Stimulated activated CD4-positive, alpha-beta T cell treated with anti-CD3 and anti-CD28 coated beads, TNF-alpha, amount 100 ng/mL, for 24 hours (primary cell): ENCODE measurements at places on chromosomes 3 and 15.

DNA sequence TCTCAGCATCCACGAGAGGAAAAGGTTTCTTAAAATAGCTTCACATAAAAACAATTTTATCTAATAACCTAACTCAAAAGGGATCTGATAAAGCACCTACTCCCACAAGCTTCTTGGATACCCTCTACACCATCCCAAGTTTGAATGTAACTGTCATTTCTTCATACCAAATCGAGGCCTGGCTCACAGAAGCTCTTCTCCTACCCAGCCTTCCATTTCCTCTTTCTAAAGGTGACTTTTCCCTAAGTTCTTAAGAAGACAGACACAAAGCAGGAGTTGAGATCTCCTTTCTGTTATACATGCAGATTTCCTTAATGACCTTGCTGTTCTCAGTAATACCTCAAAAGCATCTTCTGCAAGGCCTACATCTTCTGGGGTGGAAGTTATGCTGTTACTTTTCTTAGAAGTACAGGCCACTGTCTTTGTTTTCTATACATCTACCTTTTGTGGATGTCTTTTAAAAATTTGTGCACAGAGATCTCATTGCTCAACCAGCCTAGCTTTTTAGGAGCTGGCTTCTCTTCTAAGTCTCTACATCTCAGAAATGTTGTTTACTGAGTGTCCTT is 3.4 kb upstream of the LRRIQ4 start:
- DNase-seq = no peak

GRCh38 chr3:125440559-125440955 is 65.4 kb upstream of the ZNF148 start:
- DNase-seq = no peak

- DNase-seq = no peak
Observed at GRCh38 chr15:74229686-74230085, 6.4 kb upstream of the CCDC33 start.

DNA sequence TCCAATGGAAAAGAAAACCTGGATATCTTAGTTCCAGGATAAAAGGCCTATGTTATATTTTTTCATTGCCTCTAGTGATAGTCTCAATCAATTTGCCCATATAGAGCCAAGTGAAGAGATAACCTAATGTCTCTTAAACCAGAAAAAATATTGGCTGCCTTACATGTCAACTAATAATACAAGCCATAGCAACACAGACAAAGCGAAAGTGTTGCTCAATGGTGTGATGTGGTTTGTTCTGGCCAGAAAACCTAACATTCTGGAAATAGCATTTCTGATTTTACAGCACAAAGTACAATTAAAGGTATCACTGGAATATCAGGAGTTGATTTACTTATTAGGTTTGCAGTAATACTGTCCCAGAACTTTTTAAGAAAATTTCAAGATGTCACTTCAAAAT is 101.5 kb downstream of the ATP8B4 start:
- DNase-seq = no peak

DNA sequence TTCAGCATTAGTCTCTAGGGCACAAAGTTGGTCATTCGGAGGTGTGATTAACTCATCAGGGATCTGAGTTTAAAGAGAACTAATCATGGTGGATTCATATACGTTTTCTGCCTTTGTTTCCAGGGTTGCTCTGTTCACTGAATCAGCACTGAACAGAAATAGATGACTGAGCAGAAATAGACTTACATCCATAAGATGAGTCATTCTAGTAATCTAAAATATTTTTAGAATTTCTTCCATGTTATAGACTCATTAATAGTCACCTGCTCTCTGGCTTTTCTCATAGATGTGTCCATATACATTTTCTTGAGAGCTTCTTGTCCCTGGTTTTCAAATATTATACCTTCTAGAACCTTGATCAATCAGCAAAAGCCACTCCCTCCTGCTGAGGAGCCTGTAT is 837.6 kb upstream of the DPPA4 start:
- no peak for DNase-seq

GRCh38 chr15:56786966-56787365 is 53.7 kb upstream of the ZNF280D start:
- no peak for DNase-seq

DNA sequence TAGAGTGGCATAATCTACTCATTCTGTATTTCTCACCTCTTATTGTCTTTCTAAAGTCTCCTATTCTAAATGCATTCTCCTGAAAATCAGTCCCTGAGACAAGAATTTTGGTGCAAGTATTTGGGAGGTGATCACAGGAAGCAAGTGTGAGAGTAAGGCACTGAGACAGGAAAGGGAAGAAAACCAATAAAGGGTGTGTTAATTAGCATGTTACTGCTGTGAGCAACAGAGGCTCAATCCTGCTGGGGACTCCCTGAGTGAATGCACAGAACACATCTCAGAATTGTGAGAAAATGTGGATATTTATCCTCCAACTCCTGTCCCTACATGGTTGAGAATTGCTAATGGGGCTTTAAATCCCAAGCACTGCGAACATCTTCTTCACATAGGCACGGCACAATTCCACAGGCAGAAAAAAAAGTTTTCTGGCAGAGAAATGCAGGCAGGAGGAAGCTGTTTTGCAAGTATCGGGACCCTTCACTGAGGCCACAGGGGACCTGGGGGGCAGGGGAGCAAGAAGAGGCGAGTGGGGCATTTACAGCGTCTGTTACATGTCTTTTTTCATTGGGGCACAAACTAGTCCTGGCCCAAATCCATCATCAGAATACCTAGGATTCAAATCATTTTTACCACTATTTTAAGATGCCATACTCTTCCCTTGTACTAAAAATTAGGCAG is 27.2 kb upstream of the STT3B start:
- DNase-seq = no peak

DNA sequence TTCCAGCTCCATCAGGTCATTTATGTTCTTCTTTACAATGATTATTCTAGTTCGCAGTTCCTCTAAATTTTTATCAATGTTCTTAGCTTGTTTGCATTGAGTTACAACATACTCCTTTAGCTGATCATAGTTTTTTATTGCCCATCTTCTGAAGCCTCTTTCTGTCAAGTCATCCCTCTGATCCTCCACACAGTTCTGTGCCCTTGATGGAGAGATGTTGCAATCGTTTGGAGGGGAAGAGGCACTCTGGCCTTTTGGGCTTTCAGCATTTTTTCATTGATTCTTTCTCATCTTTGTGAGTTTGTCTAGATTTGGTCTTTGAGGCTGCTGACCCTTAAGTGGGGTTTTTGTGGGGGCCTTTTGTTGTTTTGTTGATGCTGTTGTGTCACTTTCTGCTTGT is 234.6 kb upstream of the CBLB start:
- no peak for DNase-seq

DNA sequence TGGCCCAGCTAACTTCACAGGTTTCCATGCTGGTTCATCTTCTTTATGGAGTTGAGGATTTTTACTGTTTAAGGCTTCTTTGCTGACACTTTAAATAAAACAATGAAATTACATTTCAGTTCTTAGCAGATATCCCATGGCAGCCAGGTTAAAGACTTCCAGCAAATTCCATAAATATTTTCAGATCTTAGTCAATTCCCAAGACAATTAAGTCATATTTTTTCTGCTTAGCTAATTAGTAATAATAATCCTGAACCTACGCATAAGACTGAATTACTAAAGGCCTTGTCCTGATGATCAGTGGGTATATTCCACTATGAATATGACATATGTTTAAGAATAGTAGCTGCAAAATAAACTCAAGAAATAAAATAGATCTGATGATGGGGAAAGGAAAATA is 83.3 kb downstream of the NR2E3 start:
- DNase-seq = no peak

GRCh38 chr3:18394384-18394995 is 30.6 kb downstream of the SATB1 start:
- DNase-seq = no peak

- DNase-seq = no peak
Observed at GRCh38 chr3:100073049-100073713, 41.1 kb downstream of the FILIP1L start.

DNA sequence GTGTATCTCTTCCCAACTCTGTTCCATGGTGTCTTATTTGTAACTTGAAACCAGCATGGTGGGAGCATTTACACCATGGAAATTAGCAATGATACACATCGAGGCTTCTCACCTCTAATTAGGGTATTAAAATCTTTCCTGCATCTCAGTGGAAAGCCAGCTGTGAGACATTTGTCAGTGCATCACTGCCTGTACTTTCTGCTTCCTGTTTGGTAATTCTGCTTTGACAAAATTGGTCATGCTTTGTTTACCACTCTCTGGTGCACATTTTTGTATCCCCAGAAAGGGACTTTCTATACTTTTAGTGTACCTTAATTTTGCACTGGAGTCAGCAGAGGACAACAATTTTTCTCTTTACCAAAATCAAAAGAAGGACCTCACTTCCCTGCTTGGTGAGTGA is 402.1 kb downstream of the PDCD6IP start:
- DNase-seq = no peak

DNA sequence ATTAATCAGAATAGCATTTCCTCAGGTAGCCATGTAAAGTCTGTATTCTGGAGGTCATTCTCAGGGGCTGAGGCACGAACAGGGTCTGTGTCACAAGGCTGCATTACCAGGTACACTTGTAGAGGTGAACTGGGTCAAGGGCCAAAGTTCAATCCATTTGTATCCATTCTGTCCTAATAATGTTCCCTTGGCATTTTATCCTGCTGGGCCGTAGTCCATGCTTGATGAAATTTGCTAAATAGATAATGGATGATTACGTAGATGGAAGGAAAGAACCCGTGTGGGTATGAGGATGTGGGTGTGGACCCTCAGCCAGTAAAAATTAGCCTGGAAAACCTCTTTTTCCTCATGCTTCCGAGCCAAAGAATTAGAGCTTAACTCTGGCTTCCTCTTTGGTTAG is 785.9 kb downstream of the GRM7 start:
- no peak for DNase-seq

- DNase-seq = no peak
Observed at GRCh38 chr15:91916051-91916450, 62.5 kb downstream of the SLCO3A1 start.

DNA sequence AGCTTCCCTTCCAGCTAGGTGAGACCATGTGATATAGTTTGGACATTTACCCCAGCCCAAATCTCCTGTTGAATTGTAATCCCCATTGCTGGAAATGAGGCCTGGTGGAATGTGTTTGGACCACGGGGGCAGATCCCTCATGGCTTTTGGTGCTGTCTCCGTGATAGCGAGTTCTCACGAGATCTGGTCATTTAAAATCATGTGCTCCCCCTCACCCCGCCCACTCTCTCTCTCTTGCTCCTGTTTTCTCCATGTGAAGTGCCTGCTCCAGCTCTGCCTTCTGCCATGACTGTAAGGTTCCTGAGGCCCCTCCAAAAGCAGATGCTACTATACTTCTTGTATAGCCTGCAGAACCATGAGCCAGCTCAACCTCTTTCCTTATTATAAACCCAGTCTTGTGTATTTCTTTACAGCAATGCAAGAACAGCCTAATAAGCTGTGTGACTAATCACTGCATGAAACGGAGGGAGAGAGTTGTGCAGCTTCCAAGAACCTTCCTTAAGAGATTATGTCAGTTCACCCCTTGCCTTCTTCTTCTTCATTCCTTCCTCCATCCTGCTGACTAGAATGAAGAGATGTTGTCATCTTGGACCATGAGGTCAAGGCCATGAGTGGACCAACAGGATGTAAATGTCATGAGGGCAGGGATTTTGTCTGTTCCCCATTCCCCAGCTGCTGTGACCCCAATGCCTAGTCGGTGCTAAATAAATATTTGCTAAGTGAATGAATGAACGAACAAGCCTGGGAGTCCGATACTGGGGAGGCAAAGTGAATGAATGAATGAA is 91.0 kb downstream of the CPN2 start:
- no peak for DNase-seq

GRCh38 chr15:92407916-92408315 is 14.2 kb downstream of the ST8SIA2 start:
- no peak for DNase-seq

GRCh38 chr3:186098740-186099139 is 10.1 kb downstream of the ETV5 start:
- no peak for DNase-seq

DNA sequence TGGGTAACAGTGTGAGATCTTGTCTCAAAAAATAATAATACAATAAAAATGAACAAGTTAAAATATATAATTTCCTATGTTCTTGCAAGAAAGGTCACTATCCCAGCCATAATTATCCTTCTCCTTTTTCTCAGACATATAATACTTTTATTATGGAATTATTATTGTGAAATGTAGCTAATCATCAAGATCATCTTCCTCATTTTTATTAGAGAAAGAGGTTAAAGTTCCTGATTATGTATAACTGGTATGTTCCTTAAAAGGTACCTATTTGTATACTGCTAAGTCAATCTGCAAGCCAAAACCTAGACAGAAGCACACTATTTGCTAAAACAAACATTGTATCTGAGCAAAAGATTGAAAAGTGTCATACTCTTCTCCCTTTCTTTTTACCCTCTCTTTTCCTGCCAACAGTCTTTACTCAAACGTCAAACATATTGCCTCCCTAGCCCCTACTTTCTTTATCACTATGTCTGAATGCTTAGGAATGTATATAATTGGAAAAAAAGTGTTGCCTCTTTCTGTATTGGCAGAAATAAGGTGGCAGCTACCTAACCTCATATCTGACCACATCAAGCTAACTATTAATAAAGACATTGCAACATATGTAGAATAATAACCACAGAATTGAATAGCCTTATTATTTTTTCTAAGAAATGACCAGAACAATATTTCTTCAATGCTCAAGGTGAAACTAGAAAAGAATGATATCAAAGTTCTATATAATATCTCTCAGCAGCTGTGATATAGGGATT is 18.5 kb downstream of the SEC11A start:
- DNase-seq = no peak

DNA sequence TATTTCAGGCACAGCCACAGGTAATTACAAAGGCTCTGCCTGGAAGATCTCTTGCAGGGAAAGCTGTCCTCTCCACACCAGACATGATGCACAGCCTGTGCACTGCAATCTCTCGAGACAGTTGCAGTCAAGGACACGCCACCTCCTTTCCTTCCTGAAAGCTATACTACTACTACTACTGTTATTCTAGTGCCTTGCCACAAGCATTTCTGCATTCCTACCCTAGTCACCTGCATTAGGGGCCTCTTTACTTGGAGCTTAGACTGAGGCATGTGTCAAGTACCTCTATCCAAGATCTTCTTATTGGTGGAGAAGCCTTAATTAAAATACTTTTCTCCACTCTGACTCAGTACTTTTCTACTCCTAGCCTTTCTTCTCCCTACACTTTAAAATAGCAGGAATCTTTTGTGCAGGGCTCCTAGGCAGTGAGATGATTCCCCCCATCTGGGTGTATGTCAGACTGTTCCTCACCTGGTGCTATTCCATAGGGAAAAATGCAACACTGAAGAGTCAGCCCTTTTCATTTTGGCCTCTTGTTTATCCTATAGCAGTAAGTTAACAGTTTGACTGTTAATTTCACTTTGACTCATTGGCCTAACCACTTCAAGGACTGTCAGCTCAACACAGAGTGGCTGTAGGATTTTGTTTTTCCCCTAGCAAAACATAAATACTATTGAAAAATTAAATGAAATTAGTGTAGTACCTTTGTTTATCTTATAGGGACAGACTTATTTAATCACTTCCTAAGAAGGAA is 78.9 kb downstream of the ESYT3 start:
- no peak for DNase-seq

DNA sequence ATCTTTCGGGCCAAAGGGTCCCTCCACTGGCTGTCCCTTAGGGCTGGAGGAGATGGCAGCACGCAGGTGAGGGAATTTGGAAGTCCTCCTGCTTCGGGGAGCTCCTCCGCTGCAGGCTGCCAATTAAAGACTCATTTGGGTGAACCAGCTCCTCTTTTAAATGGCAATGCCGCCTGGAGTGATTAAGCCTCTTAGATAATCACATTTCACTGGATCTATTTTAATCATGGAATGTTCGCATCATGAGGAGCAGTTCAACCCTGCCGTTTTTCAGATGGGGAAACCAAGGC is 117.9 kb downstream of the LIPC start:
- no peak for DNase-seq

- no peak for DNase-seq
Observed at GRCh38 chr3:126749931-126750755, 46.1 kb downstream of the CHCHD6 start.
